IMR-90 (cell line): ENCODE measurements at places on chromosomes 6 and 20.

- no peak for DNase-seq
Measured at GRCh38 chr6:158006331-158006730, 24.7 kb downstream of the SYNJ2 start.

- peak; percentile 95 for DNase-seq
Measured at GRCh38 chr20:38143646-38144554, 21.2 kb downstream of the TGM2 start.

- peak; percentile 55 for DNase-seq
Measured at GRCh38 chr6:134553936-134554335, 236.0 kb upstream of the SGK1 start.

GRCh38 chr20:34871966-34872621, 562 bp downstream of the GGT7 start:
- no peak for DNase-seq

- no peak for DNase-seq
Measured at GRCh38 chr6:143513410-143513809, 1.9 kb upstream of the FUCA2 start.

GRCh38 chr6:83057705-83058321, 7.8 kb downstream of the UBE3D start:
- DNase-seq, result peak; percentile 55

GRCh38 chr6:44257753-44258324, 511 bp upstream of the SLC35B2 start:
- DNase-seq, result no peak

DNA sequence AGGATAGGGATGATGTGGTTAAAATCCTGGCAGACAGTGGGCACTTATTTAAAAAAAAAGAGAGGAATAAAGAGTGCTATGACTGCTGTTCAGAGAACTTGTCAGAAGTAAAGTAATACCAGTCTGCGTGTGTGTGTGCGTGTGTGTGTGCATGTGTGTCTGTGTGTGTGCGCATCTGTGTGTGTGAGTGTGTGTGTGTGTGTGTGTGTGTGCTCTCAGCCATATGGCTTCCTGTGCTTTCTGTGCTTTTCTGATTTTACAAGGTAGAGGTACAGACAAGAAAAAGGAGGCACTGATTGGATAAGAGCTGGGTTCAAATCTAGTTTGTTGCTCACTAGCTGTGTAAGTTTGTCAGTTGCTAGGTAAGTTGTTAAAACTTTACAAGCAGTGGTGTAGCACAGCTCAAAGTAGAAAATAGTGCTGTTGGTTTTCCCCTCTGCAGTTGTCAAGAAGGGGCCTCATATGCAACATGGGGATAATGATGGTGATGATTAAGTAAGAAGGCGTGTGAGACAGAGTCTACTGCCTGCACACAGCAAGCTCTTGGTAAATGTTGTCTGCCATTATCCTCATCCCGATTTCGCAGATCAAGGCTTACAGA, 155.3 kb upstream of the ZNF217 start:
- DNase-seq, result peak; percentile 68

- DNase-seq, result no peak
Measured at GRCh38 chr6:45563041-45563440, 185.3 kb upstream of the SUPT3H start.

DNA sequence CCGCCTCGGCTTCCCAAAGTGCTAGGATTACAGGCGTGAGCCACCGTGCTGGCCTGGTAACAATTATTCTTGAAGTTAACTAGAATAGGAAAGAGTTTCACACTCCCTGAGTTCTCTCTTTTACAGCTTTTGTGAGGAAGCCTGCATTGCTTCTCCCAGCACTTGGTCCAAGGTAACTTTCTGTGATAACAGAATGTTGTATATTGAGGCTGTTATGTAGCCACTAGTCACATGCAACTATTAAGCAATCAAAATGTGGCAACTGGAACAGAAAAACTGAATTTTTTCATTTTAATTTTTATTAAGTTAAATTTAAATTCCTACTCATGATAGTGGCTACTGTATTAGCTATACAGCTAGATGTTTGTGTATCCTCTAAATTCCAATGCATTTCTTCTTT, 2.5 kb downstream of the TRIM38 start:
- no peak for DNase-seq

- no peak for DNase-seq
Measured at GRCh38 chr20:33853507-33853813, 42.3 kb downstream of the CHMP4B start.

GRCh38 chr6:159969204-159969912, 476 bp downstream of the IGF2R start:
- peak; percentile 17 for DNase-seq

- no peak for DNase-seq
Measured at GRCh38 chr6:31586008-31586407, at the start of gene LST1. Gene LST1, plus strand, starts transcription at chr6:31586277. Its CDS starts 1,023 bp downstream, at chr6:31587300.

DNA sequence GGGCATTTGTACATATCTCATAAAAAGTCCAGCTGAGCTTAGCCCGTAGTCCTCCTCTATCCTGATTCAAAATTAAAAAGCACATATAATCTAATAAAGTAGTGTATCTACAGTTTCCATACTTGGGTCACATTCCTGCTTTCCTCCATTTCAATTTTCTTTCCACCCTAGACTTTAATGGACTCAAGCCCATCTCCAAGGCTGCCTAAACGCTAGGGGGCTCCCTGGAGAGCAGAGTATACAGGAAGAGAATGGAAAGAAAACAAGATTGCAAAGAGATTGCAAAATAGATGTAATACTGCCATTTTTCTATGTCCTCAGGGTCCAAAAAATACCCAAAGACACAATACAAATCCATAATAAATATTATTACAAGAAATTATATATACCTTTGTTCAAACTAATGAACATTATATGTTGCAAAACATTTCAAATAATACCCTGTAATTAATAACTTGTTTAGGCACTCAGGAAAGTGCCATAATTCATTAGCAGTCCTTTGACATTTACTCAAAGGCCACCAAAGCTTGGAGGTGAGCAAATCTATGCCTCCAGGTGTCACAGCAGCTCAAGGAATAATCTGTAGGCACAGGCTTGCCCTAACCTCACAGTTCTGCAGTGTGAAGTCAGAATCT, 2.4 kb upstream of the MCM3 start:
- DNase-seq, result peak; percentile 72

DNA sequence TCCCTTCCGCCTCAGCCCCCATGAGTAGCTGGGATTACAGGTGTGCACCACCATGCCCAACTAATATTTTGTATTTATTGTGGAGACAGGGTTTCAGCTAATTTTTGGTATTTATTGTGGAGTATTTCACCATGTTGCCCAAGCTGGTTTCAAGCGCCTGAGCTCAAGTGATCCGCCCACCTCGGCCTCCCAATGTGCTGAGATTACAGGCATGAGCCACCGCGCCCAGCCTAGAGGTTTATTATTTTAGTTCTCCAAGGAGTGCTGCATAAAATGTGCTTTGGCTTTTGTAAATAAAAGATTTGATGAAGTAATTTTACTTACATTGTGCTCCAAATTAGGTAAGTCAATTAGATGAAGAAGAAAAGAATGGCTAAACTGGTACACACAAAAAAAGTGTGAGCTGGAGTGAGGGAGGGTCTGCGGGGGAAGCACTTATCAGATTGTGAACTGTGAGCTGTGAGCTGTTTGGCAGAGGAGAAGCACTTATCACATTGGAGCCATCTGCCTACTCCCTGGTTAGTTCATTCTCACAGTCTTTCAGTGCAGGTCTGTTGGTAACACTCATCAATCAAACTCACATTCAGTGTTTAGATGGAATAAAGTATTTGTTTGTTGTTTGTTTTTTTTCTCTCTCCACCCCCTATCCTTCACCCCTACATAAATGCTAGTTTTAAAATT, 398.0 kb downstream of the EPHA7 start:
- DNase-seq, result no peak

GRCh38 chr6:146357578-146358430, 185.8 kb upstream of the RAB32 start:
- DNase-seq, result peak; percentile 27

GRCh38 chr6:82066991-82067411, 180.5 kb downstream of the IBTK start:
- peak; percentile 3 for DNase-seq

DNA sequence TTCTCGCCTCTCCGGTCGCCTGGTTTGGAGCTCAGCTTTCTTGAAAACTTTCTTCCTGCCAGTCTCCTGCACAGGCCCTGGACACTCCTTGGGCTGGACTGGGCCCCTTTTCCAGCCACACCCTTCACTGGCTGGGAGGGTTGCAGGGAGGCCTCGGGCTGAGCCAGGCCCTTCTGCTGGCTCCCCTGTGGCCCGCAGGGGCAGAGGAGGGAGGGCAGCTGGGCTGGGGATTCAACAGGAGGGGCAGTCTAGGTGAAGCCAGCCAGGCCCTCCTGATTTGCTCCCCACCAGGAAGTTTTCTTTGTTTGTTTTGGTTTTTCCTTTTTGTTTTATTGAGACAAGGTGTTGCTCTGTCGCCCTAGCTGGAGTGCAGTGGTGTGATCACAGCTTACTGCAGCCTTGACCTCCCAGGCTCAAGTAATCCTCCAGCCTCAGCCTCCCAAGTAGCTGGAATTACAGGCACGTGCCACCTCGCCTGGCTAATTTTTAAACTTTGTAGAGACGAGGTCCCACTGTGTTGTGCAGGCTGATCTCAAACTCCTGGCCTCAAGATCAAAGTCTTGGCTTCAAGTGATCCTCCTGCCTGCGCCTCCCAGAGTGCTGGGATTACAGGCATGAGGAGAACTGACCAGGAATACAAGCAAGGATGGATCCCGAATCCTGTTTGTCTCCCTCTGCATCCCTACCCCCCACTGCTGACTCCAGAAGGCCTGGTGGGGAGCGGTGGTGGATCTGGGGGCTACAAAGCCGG, 23.5 kb upstream of the CDH22 start:
- no peak for DNase-seq

GRCh38 chr6:161918628-161919205, 644.9 kb upstream of the AGPAT4 start:
- no peak for DNase-seq

GRCh38 chr6:26295691-26296555, 69.1 kb upstream of the BTN3A2 start:
- peak; percentile 92 for DNase-seq

GRCh38 chr6:119347466-119348095, 2.0 kb downstream of the MAN1A1 start:
- DNase-seq, result peak; percentile 23

- DNase-seq, result no peak
Measured at GRCh38 chr6:35955970-35956369, 35.1 kb upstream of the SRPK1 start.

- no peak for DNase-seq
Measured at GRCh38 chr6:6006006-6006427, 708 bp downstream of the NRN1 start.

DNA sequence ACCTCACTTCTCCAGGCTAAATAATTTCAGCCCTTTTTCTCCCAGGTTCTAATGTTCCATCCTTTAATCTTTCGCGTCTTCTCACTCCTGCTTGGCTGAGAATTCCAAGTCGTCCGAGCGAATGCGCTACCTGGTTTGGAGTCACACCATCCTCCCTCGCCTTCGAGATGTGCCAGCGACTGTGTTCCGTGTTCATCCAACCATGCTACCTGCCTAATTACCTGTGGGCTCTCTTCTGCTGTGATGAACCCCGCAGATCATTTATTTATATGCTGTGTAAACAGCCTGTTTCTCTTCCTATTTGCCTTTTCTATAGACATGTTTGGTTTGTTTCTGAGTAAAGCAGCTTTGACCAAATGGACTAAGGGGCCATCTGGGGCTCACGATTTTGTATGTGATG, 83.5 kb upstream of the TMEM181 start:
- DNase-seq, result no peak

GRCh38 chr6:134908906-134909516, 40.9 kb downstream of the ALDH8A1 start:
- peak; percentile 100 for DNase-seq

DNA sequence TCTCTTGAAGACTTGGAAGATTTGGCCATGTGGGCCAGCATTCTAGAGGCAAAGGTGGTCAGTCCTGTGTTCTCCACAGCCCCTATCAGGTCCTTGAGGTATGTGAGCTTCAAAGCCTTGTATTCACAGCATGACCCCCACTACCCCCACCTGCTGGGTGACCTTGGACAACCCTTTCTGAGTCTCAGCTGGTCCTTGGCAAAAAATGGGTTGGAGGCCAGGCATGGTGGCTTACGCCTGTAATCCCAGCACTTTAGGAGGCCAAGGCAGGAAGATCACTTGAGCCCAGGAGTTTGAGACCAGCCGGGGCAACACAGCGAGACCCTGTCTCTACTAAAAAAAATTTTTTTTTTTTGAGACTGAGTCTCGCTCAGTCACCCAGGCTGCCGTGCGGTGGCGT, 42.6 kb downstream of the UBE2V1 start:
- DNase-seq, result no peak

GRCh38 chr20:61556111-61556510, 304.1 kb downstream of the CDH4 start:
- peak; percentile 93 for DNase-seq

DNA sequence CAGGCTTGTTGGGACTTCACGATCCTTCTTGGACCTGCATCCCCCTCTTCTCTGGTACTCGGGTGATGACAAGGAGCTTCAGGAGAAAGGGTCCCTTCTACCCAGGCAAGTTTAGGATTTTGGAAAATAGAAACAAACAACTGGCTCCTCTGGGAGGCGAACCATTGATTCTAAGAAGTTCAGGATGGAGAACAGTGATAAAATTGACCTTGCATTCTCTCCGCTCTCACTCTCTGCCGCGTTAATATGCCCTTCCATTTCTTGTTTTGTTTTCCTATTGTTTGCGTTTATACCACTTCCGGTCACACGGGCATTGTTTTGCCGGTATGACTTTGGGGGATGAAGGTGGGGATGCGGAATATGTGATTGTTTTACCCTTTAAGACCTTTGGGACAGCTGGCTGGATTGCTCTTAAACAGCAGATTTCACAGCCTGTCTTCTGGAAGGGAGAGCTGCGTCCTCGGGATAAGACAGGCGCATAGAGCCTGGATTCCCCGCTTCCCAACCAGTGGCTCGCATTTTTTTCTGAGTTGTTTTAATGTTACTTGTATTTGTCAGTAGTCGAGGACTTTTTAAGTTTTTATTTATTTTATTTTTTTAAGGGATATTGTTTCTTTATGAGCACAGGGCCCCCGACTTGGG, 144.3 kb upstream of the ZNF184 start:
- no peak for DNase-seq

DNA sequence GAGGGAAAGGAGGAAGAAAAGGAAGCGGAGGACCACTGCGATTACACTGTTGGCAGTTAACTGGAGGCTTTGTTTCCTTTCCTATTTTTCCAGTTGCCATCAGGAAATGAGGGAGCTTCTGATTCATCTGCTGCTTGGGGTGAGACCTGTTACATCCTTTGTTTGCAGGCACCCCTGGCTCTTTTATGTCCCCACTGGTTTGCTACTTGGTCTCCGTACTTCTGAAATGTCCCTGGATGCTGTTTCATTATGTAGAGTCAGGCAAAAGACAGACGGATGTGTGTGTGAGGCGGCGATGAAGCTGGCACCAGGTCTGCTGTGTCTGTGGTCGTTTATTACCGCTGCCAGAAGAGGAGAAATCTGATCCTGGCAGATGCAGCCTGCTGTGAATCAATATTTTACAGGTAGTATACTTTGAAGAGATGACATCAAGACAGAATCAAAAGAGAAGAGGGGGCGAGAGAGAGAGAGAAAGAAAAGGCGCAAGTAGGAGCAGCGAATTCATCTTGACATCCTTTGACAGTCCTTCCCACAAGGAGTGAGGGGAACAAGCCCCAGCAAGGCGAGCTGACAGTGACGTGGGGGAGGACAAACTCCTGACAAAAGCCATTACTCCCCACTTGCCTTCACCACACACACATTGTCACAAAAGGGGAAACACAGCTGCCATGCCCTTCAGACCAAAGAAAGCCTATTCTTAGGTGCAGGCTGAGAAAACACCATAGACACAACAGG, 145.9 kb upstream of the FBXL4 start:
- no peak for DNase-seq
